Dermis microvascular lymphatic vessel endothelial cell (primary cell): ENCODE measurements at places on chromosomes 3 and 15. TPM values are rescaled to one million over a fixed set of nuclear protein-coding genes. Genes with fewer than 3 reads are reported as not detected.

GRCh38 chr3:134381831-134382442 is 7.7 kb upstream of the AMOTL2 start:
- DNase-seq: no peak

- no peak for DNase-seq
Observed at GRCh38 chr3:184590795-184591194, 29.2 kb downstream of the EPHB3 start.

DNA sequence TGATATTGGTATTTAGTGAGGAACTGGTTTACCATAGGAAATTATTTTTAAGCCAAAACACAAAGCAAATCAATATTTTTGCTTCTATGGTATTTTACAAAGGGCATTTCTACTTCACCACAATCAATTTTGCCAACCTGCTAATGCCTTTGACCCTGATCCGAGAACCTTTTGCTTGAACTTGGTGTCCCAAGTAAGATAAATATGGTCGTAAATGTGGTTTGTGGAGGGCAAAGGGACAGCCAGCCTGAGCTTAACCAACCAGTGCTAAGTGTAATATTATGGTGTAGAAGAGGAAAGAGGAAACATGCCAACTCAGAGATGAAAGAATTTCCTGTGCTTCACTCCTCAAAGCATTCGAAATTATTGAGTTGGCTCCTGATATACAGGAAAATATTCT is 148.4 kb downstream of the C3orf38 start:
- no peak for DNase-seq

- no peak for DNase-seq
Observed at GRCh38 chr3:147034359-147034758, 372.0 kb downstream of the ZIC4 start.

- peak; percentile 16 for DNase-seq
Observed at GRCh38 chr3:72888546-72889309, 882 bp downstream of the GXYLT2 start.

GRCh38 chr3:106765342-106765741 is 611.9 kb upstream of the CCDC54 start:
- DNase-seq: no peak

DNA sequence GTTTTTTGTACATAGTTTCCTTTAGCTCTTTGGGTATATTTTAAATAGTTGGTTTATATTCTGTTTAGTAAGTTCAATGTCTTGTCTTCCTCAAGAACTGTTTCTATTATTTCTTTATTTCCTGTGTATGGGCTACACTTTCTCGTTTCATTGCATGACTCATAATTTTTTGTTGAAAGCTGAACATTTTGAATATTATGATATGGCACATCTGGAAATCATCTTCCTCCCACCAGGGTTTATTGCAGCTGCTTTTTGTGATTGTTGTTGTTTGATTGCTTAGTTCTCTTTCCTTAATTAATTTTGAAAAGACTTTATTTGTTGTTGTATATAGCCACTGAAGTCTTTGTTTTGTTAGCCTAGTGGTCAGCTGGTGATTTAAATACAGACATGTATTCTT is 43.8 kb downstream of the LSM3 start:
- DNase-seq: no peak

GRCh38 chr3:158248261-158248660 is 138.4 kb downstream of the RSRC1 start:
- DNase-seq: no peak

- DNase-seq: no peak
Observed at GRCh38 chr15:59997070-59997701, 6.9 kb upstream of the FOXB1 start.

GRCh38 chr3:69164296-69164695 is 41.9 kb upstream of the LMOD3 start:
- DNase-seq: no peak

DNA sequence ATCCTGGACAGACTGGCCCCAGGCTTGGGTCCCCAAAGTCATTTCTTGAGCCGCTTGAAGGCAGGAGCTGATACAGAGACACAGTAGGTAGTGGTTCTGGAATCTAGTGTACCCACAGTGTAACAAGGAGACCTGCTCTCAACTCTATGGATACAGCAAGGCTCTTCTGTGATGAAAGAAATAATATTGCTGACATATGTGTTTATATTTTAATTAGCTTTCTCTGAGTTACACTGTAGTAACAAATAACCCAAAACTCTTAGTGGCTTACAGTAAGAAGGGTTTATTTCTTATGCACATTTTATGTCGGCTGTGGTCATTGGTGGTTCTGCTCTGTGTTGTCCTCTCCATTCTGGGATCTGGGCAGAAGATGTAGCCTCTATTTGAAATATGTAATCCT is 45.5 kb downstream of the CHST14 start:
- no peak for DNase-seq

DNA sequence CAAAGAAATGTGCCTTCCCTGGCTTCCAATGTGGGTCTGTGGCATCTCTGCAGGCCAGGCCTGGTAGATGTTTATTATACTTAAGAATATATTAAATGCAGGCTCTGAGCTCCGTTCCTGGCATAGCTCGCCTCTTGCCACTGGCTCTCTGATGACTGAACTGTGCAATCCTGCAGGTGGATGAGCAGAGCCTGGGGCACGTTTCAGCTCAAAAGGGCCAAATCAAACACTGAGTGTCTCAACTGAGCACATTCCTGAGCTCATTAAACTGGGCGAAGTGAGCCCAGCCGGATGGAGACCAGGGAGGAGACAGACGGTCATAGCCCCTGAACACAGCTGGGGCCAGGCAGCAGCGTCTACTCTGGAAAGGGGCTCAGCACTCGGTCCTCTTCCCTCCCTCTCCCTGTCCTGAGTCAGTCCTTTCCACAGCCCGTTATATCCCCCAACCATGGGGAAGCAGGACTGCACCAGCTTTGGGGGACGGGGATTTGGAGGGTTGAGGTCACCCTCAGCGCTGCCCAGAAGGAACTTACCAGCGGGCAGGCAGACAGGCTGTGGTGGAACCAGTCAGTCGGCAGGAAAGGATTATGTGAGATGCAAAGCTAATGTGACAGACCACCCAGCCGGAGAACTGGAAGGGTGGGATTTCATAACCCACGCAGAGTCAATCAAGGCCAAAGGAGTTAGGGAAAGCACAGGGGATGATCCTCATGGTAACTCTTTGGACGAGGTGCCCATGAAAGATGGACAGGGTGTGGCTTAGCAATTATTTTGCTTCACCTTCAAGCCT is 77.4 kb upstream of the ANKRD34C start:
- DNase-seq: no peak

DNA sequence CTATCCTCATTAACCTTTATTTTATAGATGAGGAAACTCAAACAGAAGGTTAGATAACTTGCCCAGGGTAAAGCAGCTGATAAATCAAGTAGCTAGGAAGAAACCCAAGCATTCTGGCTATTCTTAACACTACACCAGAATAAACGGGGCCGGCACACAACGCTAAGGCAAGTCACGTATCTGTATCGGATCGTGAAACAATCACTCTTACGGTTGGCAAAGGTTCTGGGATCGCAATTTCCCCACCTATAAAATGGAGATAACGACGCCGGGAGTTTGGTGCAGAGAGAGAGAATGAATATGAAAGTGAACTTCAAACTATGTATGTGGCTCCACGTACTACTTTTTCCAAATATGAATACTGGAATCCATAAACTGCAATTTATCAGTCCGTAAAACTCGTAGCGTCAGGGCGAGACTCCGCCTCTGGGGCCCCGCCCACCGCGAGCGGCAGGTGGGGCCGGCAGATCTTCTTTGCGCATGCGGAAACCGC is 252 bp upstream of the ARMC8 start:
- no peak for DNase-seq

DNA sequence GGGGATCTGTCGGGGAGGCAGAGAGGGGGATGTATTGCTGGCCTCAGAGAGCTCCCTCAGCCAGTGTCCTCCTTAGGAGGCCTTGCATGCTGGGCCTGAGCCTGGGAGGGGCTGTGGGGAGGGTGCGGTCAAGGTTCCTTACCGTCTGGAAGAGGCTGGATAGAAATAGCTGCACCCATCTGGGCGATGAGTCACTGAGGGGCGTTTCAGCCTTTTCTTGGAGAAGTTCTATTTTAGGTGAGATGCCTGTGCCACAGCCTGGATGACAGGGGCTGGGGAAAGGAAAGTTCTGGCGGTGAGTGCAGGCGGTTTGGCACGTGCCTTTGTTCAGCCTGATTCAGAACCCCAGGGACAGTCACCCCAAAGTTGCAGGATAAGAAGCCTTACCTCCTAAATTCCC is 35.7 kb upstream of the APEH start:
- no peak for DNase-seq

DNA sequence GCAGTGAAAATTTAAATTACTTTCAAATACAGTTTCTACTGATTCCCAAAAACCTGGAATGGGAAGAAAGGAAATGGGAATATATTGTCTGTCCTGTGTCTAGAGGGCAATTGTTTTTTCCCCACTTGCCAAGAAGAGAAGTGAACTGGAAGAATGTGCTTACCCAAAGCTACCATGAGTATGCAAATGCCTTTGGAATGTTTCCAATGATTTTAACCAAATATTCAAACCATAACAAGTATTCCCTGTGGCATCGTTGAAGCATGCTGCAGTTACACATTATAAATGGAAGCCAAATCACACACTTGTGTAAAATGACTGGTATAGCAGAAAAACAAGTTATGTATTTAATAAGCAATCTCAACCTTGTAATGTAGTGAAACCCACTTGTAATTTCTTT is 368.2 kb downstream of the GBE1 start:
- no peak for DNase-seq

- DNase-seq: no peak
Observed at GRCh38 chr3:184218814-184219213, 10.6 kb upstream of the VWA5B2 start.

- DNase-seq: no peak
Observed at GRCh38 chr3:73365756-73366397, 258.9 kb downstream of the PDZRN3 start.

DNA sequence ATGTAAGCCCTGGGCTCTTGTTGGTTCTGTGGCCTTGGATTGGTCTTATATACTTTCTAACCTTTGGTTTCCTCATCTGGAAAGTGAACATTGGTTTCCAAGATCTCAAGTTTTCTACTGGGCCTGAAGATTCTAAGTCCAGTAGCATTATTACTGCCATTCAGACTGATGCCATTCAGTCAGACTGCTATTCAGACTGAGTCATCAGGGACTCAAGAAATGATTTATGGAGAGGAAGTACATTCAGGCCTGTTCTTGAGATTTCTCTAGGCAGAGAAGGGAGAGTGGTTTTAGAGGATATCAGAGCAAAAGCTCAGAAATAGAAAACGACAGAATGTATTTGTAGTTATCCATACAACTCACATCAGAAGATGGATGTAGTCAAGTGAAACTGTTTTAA is 557.2 kb downstream of the NR2F2 start:
- peak; percentile 74 for DNase-seq

GRCh38 chr15:41968701-41969100 is 3.7 kb downstream of the EHD4 start:
- DNase-seq: no peak

GRCh38 chr3:25589783-25590258 is 74.9 kb downstream of the TOP2B start:
- no peak for DNase-seq

GRCh38 chr3:52436500-52437149 is 8.3 kb downstream of the SEMA3G start:
- no peak for DNase-seq

DNA sequence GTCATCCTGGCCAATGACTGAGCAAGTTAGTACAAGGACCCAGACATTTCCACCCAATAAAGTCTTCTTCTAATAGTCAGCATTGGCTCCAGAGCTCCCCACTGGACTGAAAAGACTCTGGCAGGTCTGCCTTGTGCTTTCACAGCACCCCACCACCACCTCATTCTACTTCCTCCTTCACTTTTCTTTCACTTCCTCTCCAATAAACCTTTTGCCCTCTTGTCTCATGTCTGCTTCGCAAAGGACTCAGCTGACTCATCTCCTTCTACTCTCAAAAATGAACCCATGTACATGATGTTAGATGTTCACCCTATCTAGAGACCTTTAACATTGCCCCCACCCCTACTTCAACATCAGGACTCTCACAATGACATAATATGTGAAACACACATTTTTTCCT is 181.0 kb upstream of the PPP2R3A start:
- DNase-seq: no peak

- DNase-seq: no peak
Observed at GRCh38 chr15:83928392-83928734, 274.4 kb downstream of the ADAMTSL3 start.

GRCh38 chr3:196979545-196979944 is 10.9 kb upstream of the PIGZ start:
- no peak for DNase-seq

DNA sequence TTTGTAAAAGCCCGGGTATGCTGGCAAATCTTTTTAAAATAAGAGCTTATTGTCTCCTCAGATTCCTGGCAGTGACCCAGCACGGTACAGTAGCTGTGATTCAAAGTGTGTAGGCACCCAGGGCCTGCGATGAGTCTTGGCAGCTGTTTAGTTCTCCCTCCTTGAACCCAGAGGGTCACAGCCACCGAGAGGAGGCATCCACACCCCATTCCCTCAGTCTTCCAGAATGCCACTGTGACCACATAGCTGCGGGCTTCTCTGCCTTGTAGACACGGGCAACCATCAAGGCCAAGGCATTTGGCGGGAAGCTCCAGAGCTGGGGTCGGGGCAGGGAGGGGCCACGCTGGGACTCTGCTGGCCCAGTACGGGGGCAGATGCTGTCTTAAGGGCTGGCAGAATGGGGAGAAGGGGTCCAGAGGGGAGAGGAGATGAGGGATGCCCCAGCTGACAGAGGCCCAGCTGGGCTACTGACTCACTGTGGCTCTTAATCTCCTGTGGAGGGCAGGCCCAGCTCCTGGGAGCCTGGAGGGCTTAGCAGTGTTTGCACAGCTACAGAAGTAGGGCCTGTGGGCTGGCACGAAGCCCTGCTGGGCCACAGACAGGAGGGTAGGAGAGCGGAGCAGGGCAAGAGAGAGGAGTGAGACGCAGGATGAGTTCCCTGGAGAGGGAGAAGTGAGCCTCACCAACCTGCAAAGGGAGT is 68.8 kb upstream of the DLG1 start:
- no peak for DNase-seq

DNA sequence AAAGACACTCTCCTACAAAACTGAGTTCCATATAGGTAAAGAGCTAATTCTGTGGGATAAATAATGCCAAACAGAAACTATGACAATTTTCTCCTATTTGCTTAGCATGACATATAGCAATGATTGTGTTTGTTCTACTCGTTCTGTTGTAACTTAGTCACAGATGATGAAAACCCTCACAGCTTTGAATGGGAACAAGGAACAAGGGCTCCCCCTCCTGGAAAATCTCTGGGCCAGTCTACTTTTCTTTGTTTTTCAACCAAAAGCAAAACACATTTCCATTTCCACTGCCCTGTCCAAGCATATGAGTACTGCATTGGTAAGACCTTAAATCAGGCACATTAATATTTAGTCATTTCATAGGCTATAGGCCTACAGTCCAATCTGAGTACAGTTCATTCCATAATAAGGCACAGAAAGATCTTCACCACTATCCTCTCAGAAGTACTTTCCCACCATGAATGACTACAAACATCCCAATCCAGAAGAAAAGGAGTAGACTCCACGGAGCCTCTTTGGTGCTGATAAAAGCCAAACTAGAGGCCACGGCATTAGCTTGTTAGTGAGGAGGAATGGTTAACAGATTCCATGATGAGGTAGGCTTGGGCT is 67.1 kb downstream of the ATP8B4 start:
- DNase-seq: peak; percentile 34

Gene GOLGA6D
- total RNA-seq: not detected in 2 replicates

Gene SLC35G2
- total RNA-seq: 17.3 and 25.2 TPM in 2 replicates

Gene ZNF592
- 2.7 and 6.4 TPM in 2 replicates for total RNA-seq

Gene C3orf62
- 1.3 and 3.7 TPM in 2 replicates for total RNA-seq

Gene NR1I2
- total RNA-seq: under 0.01 TPM in 1 of 2 replicates, not detected in the other

Gene NBEAL2
- 13.5 and 22.3 TPM in 2 replicates for total RNA-seq

Gene DAZL
- total RNA-seq: not detected in 2 replicates
